ENCODE measurements at places on chromosomes 5 and 9. TPM values are rescaled to one million over a fixed set of nuclear protein-coding genes. Genes with fewer than 3 reads are reported as not detected.

- peak; percentile 54 for DNase-seq
- H3K4me3 ChIP-seq = peak overlapping the region; percentile 51
- no peaks in the 10 kb centered on the region for H3K27me3 ChIP-seq
- H3K4me1 ChIP-seq = no peaks in the 10 kb centered on the region
- no peaks in the 10 kb centered on the region for H3K36me3 ChIP-seq
Observed at GRCh38 chr9:133238851-133239532, 29.9 kb upstream of the OBP2B start.

GRCh38 chr5:2383698-2384065, 367.8 kb downstream of the IRX2 start:
- H3K27me3 ChIP-seq = peaks cover 8% of the 10 kb centered on the region
- H3K36me3 ChIP-seq = no peaks in the 10 kb centered on the region
- DNase-seq = no peak
- H3K27ac ChIP-seq = no peak overlapping the region
- H3K4me3 ChIP-seq = no peak overlapping the region

GRCh38 chr9:123710299-123710698, 219.6 kb downstream of the DENND1A start:
- no peaks in the 10 kb centered on the region for H3K4me1 ChIP-seq
- H3K4me3 ChIP-seq = no peak overlapping the region
- H3K27ac ChIP-seq = no peak overlapping the region

DNA sequence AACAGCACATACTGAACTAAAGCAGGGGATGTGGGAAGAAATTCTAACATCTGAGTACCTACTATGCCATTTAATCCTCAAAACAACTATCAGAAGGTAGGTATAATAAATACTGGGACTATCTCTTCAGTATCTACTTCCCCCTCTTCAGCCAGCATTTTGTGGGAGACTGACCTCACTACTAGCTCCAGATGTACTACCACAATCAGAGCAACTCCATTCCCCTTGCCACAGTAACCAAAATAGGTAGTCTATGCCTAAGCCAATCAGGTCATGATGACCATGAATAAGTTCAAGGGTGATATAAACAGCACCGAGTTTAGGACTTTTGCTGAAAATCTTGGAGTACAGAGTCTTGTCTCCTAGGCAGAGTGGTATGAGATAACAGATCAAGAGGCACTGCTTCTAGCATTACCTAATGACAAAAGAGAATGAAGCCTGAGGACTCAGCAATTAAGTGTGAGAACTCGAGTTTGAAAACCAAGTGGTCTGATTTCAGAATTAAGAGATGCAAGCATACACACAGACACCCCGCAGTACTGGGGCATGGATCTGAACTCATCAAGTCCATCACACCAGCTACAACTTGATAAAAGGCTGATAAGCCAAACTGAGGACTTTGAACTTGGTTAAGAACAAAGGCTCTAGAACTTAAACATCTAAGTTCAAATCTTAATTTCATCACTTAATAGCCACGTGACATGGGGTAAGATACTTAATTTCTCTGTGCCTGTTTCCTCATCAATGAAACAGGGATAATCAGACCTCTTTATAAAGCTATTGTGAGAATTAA, 9.7 kb downstream of the FNIP1 start:
- H3K27ac ChIP-seq = no peak overlapping the region
- H3K4me1 ChIP-seq = peaks cover 12% of the 10 kb centered on the region
- DNase-seq = no peak
- H3K36me3 ChIP-seq = no peaks in the 10 kb centered on the region
- no peaks in the 10 kb centered on the region for H3K27me3 ChIP-seq
- no peak overlapping the region for H3K4me3 ChIP-seq

GRCh38 chr5:123874600-123875201, 362.7 kb downstream of the CSNK1G3 start:
- H3K4me3 ChIP-seq = no peak overlapping the region
- H3K4me1 ChIP-seq = peaks cover 13% of the 10 kb centered on the region
- H3K27ac ChIP-seq = no peak overlapping the region
- no peaks in the 10 kb centered on the region for H3K36me3 ChIP-seq
- H3K27me3 ChIP-seq = no peaks in the 10 kb centered on the region

DNA sequence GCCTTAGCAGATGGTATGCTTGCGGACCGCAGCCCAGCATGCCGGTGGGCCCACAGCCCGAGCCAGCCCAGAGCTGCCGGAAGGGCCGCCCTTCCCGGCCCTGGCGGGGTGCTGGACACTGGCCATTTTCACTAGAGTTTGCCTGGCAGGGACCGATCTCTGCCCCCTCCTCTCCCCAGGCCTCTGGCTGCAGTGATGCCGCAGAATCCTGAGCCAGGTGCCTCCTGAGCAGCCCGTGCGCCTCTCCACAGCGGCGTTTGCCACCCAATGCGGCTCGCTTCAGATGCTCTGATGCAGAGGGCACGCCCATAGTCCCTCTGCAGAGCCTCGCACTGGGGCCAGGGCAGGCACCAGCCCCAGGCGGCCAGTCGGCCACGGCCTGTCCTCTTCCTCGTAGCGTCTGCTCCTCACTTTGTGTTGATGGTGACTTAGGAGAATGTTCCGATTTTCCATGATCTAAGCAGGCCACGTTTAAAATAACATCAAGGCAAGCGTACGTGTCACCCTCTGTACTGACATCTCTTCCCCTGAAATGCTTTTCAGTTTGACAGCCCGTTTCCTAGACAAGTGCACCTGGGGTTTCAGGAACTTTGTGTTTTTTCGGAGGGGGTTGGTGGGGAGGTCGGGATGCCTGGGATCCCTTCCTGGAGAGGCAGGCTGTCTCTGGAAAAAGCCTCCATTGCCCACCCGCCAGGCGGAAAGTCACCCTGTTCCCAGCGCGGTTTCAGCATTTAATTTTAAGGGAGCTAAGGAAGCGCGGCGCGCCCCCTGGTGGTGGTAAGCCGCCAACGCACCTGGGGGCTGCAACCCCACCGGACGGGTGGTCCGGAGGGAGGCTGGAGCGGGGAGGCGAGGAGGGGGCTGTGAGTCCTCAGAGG, 29.8 kb upstream of the HMCN2 start:
- H3K4me3 ChIP-seq = no peak overlapping the region
- H3K4me1 ChIP-seq = no peaks in the 10 kb centered on the region
- no peaks in the 10 kb centered on the region for H3K27me3 ChIP-seq
- H3K27ac ChIP-seq = peak overlapping the region; percentile 80

DNA sequence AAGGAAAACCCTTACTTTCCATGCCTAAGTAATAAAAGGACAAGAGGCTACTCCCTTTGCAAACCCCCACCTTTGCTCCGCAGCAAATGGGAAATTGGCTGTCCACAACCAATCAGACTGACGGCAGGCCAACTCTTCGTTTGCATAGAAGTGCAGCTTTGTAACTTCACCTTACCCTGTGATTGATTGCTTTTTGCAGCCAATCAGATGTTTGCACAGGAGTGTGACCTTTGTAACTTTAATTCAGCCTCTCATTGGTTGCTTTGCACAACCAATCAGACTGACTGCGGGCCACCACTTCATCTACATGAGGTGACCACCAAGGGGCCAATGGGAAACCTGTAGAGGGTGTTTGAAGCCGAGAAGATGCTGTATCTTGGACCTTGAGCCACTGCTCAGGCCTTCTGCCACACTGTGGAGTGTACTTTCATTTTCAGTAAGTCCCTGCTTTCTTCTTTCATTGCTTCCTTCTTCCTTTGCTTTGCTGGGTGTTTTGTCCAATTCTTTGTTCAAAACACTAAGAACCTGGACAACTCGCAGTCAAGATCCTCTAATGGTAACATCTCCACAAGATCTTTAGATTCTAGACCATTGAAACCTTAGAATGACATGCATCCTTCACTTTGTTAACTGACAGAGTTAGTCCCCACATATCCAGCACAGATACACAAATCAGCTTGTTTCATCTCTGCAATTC, 51.3 kb upstream of the FREM1 start:
- H3K4me3 ChIP-seq = no peak overlapping the region
- H3K4me1 ChIP-seq = peaks cover 4% of the 10 kb centered on the region
- H3K36me3 ChIP-seq = no peaks in the 10 kb centered on the region
- DNase-seq = no peak
- H3K27ac ChIP-seq = no peak overlapping the region

- no peak overlapping the region for H3K27ac ChIP-seq
- no peaks in the 10 kb centered on the region for H3K27me3 ChIP-seq
- H3K36me3 ChIP-seq = no peaks in the 10 kb centered on the region
- no peaks in the 10 kb centered on the region for H3K4me1 ChIP-seq
- no peak overlapping the region for H3K4me3 ChIP-seq
Observed at GRCh38 chr5:22242532-22242931, 610.6 kb downstream of the CDH12 start.

DNA sequence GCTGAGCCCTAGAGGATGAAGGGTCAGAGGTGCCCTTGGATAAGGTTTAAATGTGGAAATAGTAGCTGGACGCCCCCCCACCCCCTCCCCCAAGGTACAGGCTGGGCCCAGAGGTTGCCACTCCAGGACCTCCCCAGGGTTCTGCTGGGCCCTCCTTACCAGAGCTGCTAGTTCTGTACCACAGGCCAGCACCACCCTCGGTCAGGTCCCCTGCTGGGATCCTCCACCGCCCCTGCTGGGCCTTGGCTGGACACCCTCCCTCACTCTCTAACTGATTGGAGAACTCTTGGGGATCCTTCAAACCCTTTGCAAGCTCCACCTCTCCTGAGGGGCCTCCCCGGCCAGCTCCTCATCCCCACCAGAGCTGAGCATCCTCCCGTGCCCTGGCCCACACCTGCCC, 34.9 kb downstream of the PTGES start:
- no peak overlapping the region for H3K27ac ChIP-seq
- no peaks in the 10 kb centered on the region for H3K27me3 ChIP-seq
- peaks cover 6% of the 10 kb centered on the region for H3K4me1 ChIP-seq
- DNase-seq = no peak

DNA sequence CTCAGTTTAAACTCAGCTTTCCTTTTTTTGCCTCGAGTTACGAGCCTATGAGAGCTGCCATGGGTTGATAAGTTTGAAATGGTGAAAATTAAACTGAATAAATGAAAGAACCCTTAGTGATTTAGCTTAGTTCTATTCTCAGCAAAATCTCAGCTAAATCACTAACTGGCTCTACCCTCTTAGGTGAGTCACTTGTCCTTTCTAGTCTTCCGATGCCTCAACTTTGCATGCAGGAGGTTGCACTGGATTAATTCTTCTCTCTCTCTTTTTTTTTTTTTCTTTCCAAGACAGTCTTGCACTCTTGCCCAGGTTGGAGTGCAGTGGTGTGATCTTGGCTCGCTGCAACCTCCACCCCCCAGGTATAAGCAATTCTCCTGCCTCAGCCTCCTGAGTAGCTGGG, 83.9 kb downstream of the PAPPA start:
- no peak overlapping the region for H3K4me3 ChIP-seq
- H3K4me1 ChIP-seq = peaks cover 3% of the 10 kb centered on the region
- no peak for DNase-seq
- H3K27me3 ChIP-seq = no peaks in the 10 kb centered on the region
- H3K27ac ChIP-seq = no peak overlapping the region

DNA sequence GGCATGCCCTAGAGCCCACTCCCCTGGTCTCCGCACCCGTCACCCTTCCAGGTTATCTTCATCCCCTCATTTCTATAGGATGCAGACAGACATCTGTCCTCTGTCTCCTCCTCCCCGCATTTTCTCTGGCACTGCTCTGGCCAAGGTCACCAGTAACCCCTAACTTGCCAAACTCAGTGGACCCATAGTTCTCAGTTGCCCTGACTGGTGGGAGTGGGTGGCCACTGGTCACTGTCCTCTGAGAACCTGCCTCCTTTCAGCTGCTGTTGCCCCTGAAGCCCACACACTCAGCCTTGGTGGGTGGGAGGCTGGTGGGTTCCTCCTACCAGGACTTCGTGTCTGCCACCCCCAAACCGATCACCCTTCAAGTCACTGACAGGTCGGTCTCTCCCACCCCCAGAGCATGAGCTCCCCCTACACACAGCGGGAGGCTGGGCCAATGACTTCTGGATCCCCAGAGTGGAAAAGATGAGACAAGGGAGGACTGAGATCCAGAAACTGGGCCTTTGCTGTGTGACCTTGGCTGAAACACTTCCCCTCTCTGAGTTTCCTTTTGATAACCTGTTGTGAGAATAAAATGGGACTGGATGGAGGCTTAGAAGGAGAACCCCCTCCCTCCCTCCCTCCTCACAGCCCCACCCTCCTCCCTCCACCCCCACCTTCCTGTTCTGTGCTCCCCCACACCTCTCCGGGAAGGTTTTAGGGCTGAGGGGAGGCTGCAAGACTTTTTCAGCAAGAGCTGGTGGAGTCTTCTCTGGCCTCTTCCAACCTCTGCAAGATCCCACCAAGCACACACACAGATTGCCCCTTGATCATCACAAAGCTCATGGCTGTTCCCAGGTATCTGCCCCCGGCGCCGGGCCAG, 2.4 kb upstream of the DBN1 start:
- peak; percentile 24 for DNase-seq
- peaks cover 37% of the 10 kb centered on the region for H3K4me1 ChIP-seq
- H3K27me3 ChIP-seq = peaks cover 5% of the 10 kb centered on the region
- H3K36me3 ChIP-seq = no peaks in the 10 kb centered on the region

GRCh38 chr5:56343988-56344387, 110.9 kb upstream of the ANKRD55 start:
- no peaks in the 10 kb centered on the region for H3K4me1 ChIP-seq
- H3K27ac ChIP-seq = no peak overlapping the region
- no peaks in the 10 kb centered on the region for H3K36me3 ChIP-seq

GRCh38 chr5:151073280-151073679, 7.6 kb downstream of the TNIP1 start:
- no peak overlapping the region for H3K27ac ChIP-seq
- H3K4me1 ChIP-seq = peaks cover 4% of the 10 kb centered on the region
- no peaks in the 10 kb centered on the region for H3K36me3 ChIP-seq
- H3K4me3 ChIP-seq = no peak overlapping the region
- DNase-seq = no peak

DNA sequence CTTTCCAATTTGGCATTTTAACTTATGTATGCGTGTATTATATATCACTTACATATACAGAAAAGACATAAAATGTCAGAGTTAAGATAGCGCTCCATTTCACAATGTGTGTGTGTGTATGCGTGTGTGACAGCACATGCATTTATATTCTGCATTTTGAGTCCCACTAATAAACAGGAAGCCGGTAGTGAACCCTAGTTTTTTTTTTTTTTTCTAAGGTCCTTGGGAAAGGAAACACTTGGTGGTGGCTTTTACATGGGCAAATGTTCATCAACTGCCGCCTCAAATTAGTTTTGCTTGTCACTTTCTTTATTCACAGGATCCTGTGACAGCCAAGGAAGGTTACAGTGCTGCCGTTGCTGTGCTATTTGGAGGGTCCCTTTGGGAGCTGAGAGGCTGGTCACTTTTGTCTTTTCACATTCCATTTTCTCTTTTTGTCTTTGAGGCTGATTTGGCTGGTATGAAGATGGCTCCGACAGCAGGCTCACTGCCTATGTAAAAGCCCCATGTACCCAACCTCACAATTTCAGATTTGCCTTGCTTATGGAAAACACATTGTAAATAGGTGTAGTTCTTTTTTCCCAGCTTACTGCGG, 298.9 kb downstream of the CSNK1G3 start:
- H3K27me3 ChIP-seq = no peaks in the 10 kb centered on the region
- no peak for DNase-seq
- H3K36me3 ChIP-seq = no peaks in the 10 kb centered on the region
- H3K4me1 ChIP-seq = peaks cover 42% of the 10 kb centered on the region

The STC2 gene
- total RNA-seq = 4.4 TPM

The SEMA6A gene
- 7.2 TPM for total RNA-seq

The SLC4A9 gene
- total RNA-seq = 0.08 TPM

The NADK2 gene
- 40.1 TPM for total RNA-seq

The GMCL2 gene
- total RNA-seq = not detected

The GABRA1 gene
- not detected for total RNA-seq

The REXO4 gene
- total RNA-seq = 13.6 TPM

The EPB41L4B gene
- total RNA-seq = 16.5 TPM

The GRM6 gene
- not detected for total RNA-seq

The FRMD3 gene
- total RNA-seq = 122 TPM

The CCDC152 gene
- 0.32 TPM for total RNA-seq

The GHR gene
- 7.5 TPM for total RNA-seq

The SLC34A1 gene
- total RNA-seq = not detected

The ANKRD31 gene
- total RNA-seq = not detected

The POU5F2 gene
- 0.24 TPM for total RNA-seq

The PDE6A gene
- 0.29 TPM for total RNA-seq

The QRFP gene
- total RNA-seq = not detected

Data from heart left ventricle (tissue), 16 donors.